ENCODE measurements at places on chromosomes 4 and X. TPM values are rescaled to one million over a fixed set of nuclear protein-coding genes. Genes with fewer than 3 reads are reported as not detected.

CCKAR gene
- total RNA-seq: not detected

TACR3 gene
- total RNA-seq: not detected

GPAT3 gene
- total RNA-seq: 46.2 TPM

NOP14 gene
- total RNA-seq: 30.9 TPM

ZNF157 gene
- total RNA-seq: not detected

TBX22 gene
- total RNA-seq: not detected

OPN1MW2 gene
- total RNA-seq: not detected

NLRP2B gene
- not detected for total RNA-seq

CPEB2 gene
- total RNA-seq: 16.1 TPM

POLA1 gene
- total RNA-seq: 9.8 TPM
